ENCODE measurements at places on chromosomes 6 and 20. TPM values are rescaled to one million over a fixed set of nuclear protein-coding genes. Genes with fewer than 3 reads are reported as not detected.

Gene HLA-F
- total RNA-seq = 172 TPM

Gene PKIB
- total RNA-seq = 0.90 TPM

Gene TENT5A
- total RNA-seq = 1.2 TPM

Gene RSPO4
- not detected for total RNA-seq

Gene RIPPLY2
- not detected for total RNA-seq

GRCh38 chr20:41245086-41245707 is 72.3 kb downstream of the ZHX3 start:
- DNase-seq = peak; percentile 43

- DNase-seq = no peak
Observed at GRCh38 chr6:51025082-51025777, 206.6 kb downstream of the TFAP2B start.

DNA sequence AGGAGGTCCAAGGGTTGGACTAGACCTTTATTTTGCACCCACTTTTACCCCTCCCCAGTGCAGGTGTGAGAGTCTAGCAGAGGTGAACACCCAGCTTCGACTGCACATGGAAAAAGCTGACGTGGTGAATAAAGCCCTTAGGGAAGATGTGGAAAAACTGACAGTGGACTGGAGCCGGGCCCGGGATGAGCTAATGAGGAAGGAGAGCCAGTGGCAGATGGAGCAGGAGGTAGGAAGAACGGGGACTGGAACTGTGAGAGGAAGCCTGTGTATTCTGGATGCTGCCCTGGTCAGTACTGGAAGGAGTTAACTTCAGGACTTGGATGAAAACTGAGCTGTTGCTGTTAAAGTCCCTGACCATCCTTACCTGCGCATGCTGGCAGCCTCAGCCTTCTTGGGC is 10.6 kb downstream of the CEP250 start:
- DNase-seq = no peak

- DNase-seq = no peak
Observed at GRCh38 chr6:17967668-17968518, 19.5 kb downstream of the KIF13A start.

DNA sequence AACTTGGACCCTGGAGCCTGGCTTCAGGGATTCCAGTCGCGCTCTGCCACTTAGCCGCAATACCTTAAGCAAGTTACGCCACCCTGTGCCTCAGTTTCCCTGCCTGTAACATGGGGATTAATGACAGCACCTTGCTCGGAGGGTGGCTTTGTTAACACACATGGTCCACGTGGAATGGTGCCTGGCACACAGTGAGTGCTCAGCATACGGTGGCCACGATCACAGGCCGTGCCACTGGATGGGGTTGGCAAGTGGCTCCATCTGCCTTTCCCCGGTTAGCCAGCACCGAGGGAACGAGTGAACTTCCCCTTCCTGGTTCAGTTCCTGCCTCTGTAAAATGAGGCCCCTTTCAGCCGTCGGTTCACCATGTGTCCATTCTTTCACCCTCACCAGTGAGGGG is 17.2 kb downstream of the C6orf132 start:
- no peak for DNase-seq

DNA sequence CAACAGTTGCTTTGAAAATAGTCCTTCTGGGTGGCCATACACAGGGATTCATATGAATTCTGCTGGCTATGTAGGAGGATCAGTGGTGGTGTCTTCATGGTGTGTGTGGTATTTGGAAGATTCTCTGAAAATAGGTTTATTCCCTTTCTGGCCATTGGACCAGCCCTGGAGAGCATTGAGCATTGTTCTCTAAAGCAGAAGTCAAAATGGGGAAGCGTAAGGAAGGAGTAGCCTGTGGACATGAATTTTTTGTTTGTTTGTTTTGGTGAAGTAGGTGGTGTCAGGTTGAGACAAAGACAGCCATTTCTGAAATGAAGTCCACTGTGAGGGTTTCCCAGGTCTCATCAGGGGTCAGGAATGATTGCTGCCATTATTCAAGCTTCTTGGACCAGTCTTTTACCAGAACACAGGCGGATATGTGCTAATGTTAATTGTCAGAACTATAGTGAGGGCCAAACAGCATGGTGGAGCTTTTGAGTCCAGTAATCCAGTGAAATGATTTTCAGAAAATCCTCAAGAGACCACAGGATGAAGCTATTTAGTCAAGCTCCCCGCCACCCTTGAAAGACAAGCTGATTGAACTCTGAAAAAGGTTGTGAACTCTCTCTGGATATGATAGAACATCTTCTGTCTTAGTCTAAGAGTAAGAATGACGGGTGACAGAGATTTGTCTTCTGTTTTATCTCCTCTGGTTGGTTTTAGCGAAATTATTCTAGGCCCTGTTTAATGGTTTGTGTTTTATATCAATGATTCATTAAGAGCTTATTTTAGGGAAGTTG is 60.0 kb downstream of the DNAH8 start:
- no peak for DNase-seq

GRCh38 chr6:20707870-20708269 is 173.6 kb downstream of the CDKAL1 start:
- DNase-seq = no peak

GRCh38 chr6:1586256-1586655 is 23.5 kb upstream of the FOXC1 start:
- DNase-seq = no peak

- DNase-seq = no peak
Observed at GRCh38 chr6:35810971-35811698, 6.0 kb downstream of the LHFPL5 start.

DNA sequence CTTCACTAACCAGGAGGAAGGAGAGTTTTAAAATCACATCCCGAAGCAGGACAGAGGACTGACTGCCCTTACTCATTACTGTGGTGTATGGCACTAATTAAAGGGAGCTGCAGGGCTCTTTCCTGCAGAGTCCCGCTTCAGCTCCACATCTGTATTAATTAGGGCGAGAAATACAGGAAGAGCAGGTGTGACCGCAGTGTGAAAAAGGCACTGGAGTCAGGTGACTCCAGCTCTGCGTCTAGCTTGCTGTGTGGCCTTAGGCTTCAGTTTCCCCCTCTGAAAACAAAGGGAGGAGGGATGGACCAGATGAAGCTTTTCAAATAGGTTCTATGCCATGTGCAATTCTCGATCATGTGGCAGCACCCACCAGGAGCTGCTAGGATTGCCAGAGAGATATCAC is 34.0 kb downstream of the KIAA1755 start:
- no peak for DNase-seq

GRCh38 chr6:80366051-80366450 is 259.6 kb downstream of the BCKDHB start:
- DNase-seq = no peak

- DNase-seq = peak; percentile 58
Observed at GRCh38 chr6:42452171-42453030, 675 bp upstream of the TRERF1 start.

GRCh38 chr6:110664933-110665332 is 150.3 kb downstream of the CDK19 start:
- DNase-seq = no peak

- DNase-seq = no peak
Observed at GRCh38 chr6:89359561-89359960, 7.0 kb upstream of the UBE2J1 start.

Data from activated CD8-positive, alpha-beta T cell treated with anti-CD3 and anti-CD28 coated beads for 36 hours (primary cell).